ENCODE measurements at places on chromosomes 1 and 21.
A peak's percentile ranks its signal among the peaks of the same experiment; 100 is the strongest.

- no peak for DNase-seq
Observed at GRCh38 chr1:154772606-154773506, 97.2 kb downstream of the KCNN3 start.

DNA sequence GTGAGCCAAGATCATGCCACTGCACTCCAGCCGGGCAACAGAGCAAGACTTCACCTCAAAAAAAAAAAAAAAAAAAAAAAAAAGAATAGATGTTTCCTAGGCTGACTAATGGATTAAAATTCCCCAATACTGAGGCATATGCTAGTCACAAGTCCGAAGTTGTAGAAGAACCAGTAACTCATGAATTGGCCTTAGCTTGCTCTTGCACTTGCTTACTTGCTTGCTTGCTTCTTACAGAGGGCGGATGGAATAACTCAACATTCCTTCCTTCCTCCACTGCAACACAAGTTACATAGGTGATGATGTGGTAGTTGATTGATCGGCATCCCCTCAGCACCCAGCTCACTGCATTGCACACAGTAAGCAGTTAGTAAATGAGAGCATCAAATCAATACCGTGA, 2.8 kb upstream of the TARS2 start:
- no peak for DNase-seq

DNA sequence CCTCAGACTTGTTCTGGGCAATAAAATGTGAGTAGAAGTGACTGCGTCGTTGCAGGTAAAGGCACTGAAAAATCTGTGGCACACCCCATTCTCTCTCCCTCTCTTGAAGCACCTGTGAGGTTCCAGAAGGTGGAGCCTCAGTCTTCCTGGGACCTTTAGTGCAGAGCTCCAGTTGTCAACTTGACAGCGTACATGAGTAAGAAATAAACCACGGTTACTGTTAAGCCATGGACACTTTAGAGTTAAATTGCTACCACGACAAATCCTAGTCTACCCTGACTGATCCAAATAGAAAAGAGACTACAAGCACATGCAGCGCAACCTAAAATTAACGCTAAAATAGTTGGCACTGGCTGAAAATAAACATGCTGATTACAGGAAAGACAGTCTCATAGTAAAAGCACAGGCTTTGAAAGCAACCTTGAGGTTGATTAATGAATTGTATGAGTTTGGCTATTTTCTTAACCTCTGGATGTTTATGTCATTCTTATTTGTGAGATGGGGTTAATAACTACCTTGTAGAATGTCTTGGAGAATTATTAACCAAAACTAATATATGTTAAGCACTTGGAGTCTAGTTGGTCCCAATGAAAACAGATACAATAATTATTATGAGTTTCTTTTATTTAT, 93.0 kb upstream of the PLPPR4 start:
- DNase-seq: no peak

DNA sequence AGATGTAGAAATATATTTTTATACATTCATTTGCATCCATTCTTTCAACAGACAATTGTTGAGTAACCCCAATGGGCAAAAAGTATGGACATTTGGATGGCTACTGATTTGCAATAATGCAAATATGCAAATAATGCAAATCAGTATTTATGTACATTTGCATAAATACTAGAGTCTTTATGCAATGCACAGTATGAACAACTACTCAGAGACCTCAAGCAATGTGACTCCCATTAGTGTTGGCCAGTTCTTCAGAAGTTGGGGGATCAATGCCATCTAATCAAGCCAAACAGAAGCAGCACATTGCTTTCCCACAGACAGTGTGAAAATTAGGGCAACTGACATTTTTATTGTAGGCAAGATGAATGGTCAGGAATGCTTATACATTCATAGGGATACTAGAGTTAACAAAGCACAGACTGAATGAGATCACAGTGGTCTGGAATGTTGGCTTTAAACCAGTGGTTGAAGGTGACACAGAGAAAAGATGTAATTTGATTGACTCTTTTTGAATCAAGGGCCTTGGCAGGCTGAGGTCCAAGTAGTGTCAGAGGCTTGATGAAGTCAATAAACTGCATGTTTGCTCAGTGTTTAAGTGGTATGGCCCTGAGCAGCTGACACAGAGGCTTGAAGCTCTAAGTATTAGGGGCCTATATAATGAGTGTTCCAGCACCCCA, 256.6 kb downstream of the CTH start:
- DNase-seq: no peak

GRCh38 chr1:47754221-47754620, 243.0 kb downstream of the TRABD2B start:
- DNase-seq: no peak

GRCh38 chr1:247317702-247318101, 14.0 kb downstream of the ZNF496 start:
- no peak for DNase-seq

DNA sequence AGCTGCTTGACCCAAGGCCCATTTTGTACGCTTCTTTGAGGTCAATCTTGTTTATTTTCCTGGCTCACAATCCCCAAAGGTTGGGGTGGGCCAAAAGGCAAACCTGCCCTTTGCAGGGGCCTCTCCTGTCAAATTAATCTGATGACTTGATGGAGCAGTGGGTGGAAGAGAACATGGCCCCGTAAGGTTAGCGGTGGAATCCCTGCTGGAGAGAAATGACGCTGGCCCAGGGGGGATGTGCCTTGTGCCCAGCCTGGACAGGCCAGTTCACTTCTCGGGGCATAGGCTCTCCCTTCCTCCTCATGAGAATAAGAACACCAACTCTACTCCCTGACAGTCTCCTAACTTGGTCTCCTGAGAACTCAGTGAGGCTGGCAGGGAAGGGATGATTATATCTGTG, 40.5 kb downstream of the C1orf198 start:
- no peak for DNase-seq

- no peak for DNase-seq
Observed at GRCh38 chr1:215987092-215987875, 420.2 kb downstream of the KCTD3 start.

- DNase-seq: no peak
Observed at GRCh38 chr21:41583274-41583790, 75.4 kb upstream of the TMPRSS2 start.

GRCh38 chr1:77832901-77833300, 53.5 kb downstream of the MIGA1 start:
- no peak for DNase-seq

DNA sequence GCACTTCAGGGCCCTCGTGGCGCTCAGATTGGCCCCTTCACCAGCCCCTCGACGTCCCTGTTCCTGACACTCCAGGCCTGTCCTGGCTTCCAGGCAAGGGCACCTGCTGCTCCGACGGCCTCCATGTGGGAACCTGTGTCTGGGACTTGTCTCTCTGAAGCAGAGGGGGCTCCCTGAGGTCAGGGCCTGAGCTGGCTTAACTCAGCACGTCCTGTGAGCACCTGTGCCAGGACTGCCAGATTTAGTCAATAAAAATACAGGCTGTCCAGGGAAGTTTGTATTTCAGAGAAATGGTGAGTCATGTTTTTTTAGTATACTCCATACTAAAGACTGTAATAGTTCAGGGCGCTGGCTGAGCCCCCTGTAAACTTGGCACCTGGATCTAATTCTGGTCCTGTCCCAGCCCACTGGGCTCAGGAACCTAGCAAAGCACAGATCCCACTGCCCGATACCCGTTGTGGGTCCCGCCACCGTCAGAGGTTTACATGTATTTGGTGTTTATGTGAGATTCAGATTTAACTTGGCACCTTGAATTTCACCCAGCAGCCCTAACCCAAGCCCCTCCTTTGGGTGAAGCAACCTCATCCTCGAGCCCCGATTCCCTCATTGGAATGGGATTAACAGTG, 109.9 kb upstream of the IFFO2 start:
- DNase-seq: no peak

DNA sequence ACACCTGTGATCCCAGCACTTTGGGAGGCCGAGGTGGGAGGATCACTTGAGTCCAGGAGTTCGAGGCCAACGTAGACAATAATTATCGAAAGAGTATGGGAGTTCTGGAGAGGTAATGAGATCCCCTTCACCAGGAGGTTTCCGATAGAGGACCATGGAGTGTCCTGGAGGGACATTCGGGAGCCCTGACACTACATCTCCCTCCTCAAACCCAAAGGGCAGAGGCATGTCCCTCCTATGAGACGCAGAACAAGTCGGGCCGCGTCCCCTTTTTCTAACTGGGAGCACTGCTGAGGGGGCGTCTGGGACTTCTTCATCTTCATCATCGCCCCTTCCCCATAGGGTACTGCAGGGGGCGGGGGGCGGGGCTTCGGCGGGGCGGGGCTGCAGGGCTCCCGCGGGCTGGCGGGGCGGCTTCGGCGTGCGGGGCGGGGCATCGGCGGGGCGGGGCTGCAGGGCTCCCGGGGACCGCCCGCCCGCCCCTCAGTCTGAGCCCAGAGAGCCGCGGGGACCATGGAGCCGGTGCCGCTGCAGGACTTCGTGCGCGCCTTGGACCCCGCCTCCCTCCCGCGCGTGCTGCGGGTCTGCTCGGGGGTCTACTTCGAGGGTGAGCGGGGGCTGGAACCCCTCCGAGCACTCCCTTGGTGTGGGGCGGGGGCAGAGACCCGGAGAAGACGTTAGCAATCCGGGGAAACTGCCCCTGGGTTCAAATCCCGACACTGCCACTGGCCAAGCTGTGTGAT, at the start of gene THEMIS2:
Gene THEMIS2 (plus strand): TSS at position 486 of the 743 bp plus-strand sequence. CDS start 28 bp downstream, at position 514.
- peak; percentile 64 for DNase-seq

DNA sequence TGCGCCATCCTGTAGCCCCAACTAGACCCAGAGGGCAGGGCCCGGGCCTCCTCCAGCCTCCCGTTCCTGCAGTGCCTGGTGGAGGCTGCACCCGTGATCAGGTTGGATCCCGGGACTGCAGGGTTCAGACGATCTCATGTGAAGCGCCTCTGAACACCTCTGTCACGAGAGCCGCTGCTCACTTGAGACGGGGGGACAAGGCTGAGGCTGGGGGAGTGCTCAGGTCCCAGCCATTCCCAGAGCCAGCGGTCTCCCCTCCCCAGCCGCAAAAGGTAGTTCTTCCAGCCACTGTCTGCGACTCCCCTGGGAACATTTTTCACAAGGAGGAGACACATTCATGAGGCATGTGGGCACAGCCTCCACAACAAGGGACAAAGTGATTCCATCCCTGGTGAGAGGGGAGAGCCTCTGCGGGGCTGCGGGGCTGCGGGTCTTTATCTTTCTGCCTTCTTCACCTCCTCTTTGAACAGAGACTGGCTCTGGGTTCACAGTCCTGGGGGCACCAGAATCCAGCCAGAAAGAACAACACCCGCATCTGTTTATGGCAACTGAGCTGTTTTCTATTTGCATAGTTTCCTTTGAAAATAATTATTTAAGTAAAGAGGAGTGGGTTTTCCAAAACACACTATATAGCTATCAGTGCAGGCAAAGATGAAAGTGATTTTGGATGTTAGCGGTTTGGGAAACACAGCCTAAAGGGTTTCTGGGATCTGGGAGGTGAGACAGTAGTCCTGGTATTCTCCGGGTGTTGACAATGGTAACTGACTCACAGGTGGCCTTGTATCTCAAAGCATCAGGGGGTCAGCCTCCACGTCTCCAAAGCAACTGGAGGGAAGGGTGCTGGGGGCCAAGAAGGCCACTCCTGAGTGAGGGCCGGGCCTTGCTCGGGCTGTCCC, 13.0 kb upstream of the LDLRAP1 start:
- no peak for DNase-seq

DNA sequence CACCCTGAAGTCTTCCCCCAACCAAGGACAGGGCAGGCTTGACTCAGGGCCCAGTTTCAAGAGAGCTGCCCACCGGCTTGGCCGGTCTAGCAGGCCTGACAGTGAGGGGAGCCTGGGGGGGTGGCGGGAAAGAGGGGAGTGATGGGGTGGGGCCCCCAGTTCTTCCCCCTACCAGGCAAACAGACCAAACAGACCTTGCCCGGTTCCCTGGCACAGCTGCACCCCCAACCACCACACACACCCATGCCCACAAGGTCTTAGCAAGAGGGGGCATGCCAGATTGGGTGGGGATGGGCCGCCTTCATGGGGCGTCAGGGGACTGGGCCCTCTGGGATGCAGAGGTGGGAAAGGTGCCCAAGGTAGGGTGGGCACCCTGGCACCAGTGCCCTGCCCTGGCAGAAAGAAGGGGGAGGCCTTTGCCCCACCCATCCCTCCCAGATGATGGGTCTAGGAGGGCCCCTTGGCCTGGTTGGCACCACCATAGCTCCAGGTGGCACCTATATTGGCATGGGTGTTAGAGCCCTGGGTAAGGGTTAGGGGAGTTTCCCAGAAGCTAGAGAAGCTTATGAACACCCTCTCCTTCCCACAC, 8.9 kb downstream of the ZBTB7B start:
- no peak for DNase-seq

GRCh38 chr1:168942165-168942564, 164.3 kb upstream of the ATP1B1 start:
- no peak for DNase-seq

GRCh38 chr1:245859493-245860114, 647.5 kb downstream of the SMYD3 start:
- DNase-seq: no peak

- no peak for DNase-seq
Observed at GRCh38 chr1:45146833-45147232, 59.6 kb downstream of the ZSWIM5 start.

Data from MM.1S (cell line).